Left renal pelvis (tissue), 4 donors: ENCODE measurements at places on chromosomes 2 and 18. TPM values are rescaled to one million over a fixed set of nuclear protein-coding genes. Genes with fewer than 3 reads are reported as not detected.

TUBB8B gene
- 0.93 TPM for polyA plus RNA-seq

FEV gene
- polyA plus RNA-seq, result not detected

KIF1A gene
- polyA plus RNA-seq, result 11.6 TPM

DOK6 gene
- 6.6 TPM for polyA plus RNA-seq

SRD5A2 gene
- 0.03 TPM for polyA plus RNA-seq

FOSL2 gene
- 25.1 TPM for polyA plus RNA-seq

RAB6C gene
- 0.56 TPM for polyA plus RNA-seq

EVA1A gene
- 17.4 TPM for polyA plus RNA-seq

NR4A2 gene
- polyA plus RNA-seq, result 0.58 TPM

DNA sequence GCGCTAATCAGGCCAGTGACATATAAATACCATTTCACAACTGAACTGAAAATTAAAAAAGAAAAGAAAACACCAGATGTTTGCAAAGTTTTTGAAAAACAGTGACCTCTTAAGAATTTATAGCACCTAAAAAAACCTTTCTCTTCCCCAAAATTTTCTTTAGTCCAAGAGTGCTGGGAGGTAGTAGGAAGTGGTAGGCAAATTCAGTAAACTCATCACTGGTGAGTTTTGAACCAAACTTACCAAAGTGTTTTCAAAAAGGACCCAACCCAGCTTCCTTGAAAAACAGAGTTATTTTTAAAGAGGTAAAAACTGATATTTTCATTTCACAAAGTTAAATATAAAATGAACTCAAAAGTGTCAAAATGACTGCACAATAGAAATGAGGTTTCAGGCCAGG is 90.4 kb downstream of the TMEM247 start:
- DNase-seq, result no peak

DNA sequence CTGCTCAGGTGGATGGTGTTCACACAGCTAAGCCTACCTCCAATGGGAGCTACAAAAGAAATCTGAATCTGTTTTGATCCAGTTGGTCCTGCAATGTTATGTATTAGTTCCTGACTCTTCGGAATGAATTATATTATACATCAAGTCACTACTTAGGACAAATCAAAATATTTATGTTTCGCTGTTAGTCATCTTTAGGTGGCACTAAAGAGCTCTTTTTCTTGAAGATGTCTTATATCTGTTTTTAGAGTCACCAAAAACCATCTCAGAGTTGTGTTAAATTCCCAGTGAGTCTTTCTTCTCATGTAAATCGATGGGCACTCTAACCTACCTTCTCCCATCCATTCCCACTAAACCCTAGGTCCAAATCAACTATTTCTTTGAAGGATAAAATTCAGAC is 2.2 kb downstream of the DNER start:
- DNase-seq, result no peak

GRCh38 chr2:189281201-189281600 is 101.6 kb upstream of the COL5A2 start:
- no peak for DNase-seq

GRCh38 chr2:173555833-173556232 is 201.2 kb downstream of the CDCA7 start:
- no peak for DNase-seq

DNA sequence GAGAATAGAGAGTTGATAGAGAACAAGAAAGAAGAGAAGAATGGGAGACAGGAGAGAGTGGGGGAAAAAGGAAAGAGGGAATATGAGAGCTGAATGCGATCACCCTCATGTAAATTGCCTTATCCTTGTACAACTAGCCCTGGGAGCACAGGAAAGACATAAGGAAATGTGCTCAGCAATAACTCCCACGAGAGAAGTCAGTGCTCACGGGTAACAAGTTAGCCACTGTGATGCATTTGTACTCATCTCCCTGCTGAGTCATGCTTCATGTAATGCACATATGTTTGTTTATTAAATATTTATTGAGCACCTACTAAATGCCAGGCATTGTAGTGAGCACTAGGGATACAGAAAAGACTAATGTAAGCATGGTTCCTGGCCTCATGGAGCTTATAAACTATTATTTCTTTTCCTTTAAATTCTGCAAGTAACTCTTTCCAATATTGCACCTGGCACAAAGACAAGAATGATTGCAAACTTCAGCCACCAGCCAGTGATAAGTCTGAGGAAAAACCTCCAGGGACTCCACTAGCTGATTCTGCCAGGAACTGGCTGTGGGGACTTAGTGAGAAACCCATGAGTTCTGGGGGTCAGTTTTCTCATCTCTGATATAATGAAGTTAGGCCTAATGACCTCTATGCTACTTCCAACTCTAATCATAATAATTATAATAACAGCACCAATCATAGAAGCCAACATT is 124.1 kb downstream of the LNPK start:
- no peak for DNase-seq

DNA sequence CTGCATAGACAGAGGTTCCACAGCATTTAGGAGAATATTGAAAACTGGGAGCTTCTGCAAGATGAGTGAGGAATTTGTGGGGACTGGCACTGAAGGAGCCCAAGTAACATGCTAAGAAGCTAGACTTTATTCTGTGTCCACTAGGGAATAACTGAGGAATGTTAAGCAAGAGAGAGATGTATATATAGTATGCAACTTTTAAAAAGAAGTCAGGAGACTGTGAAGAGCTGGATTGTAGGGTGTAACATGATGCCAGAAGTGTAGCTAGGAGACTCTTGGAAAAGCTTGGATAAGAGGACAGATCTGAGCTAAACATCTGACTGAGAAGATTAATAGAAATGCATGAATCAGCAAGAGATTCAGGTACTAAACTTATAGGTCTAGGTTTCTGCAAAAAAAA is 270.6 kb upstream of the MMADHC start:
- DNase-seq, result no peak

DNA sequence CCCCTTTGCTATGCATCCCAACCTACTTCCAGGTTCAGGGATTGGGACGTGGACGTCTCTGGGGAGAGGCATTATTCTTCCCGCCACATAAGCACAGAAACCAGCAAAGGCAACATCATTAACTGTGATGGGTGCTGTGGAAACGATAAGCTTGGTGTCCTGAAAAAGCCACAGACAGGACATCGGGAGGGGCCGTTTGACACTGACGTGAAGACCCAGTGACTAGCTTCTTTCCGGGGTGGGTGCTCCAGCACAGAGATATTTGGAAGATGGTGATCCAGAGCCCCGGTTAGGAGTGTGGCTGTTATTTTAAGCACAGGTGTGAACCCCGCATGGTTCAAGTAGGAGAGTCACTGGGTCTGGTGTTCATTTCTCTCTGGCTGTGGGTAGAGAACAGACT is 163.8 kb upstream of the HDAC4 start:
- DNase-seq, result no peak

- peak; percentile 35 for DNase-seq
Observed at GRCh38 chr2:165953306-165953654, 296 bp downstream of the TTC21B start.

- no peak for DNase-seq
Observed at GRCh38 chr2:201484805-201485204, 33.3 kb downstream of the STRADB start.

DNA sequence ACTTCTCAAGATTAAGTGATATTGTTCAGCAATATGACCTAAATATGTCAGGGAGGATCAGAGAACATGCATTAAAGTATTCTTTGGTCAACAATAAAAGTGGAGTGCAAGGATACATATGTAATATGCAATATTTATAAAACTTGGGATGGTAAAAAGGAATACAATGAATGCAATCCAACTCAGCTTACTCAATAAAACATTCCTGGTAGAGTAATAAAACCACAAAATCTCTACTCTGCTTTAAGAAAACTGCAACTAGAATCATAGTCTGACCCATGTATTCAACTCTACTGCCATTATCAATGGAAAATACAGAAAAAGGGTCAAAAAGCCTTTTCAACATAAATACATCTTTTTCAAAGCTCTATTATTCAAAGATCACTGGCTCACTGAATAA is 11.6 kb downstream of the IRS1 start:
- no peak for DNase-seq
